ENCODE measurements at places on chromosomes 1 and 21.

GRCh38 chr1:177384461-177384860, 213.7 kb downstream of the BRINP2 start:
- no peak for DNase-seq

DNA sequence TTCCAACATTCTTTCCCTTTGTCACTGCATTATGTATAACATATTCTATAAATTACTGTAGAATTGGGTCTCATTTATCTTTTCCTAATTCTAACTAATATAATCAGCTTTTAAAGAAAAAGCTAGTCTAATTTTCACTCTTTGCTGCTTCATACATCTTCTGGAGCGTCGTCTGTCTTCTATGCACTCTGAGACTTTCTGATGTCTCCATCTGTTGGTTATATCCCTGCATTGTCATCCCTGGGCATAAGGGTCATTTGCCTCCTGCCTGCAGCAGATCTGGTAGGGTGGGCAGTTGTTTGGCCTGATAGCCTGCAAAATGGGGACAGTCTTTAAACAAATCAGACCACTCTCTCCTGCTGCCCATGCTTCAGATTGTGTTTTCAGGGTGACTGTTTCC, 40.8 kb upstream of the DYNLT5 start:
- no peak for DNase-seq

- no peak for DNase-seq
Measured at GRCh38 chr21:36436829-36437744, 42.8 kb downstream of the CLDN14 start.

- no peak for DNase-seq
Measured at GRCh38 chr1:210746024-210746731, 387.8 kb downstream of the KCNH1 start.

DNA sequence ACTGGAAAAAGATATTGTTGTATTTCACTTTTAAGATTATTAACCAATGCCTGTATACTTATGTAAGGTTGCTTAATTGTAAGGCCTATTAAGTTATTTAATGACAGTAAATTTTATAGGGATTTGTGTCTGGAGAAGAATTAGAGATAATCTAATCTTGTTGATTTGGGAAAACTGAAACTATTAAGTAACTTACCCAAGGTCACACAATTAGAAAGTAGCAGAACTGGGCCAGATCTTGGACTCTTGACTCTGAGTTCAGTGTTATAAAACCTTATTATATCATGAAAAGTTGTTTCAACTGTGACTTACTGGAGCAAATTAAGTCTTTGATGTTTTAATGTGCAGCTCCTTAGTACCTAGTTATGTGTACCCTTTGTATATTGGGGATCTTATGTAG, 38.5 kb downstream of the CAMTA1 start:
- no peak for DNase-seq

DNA sequence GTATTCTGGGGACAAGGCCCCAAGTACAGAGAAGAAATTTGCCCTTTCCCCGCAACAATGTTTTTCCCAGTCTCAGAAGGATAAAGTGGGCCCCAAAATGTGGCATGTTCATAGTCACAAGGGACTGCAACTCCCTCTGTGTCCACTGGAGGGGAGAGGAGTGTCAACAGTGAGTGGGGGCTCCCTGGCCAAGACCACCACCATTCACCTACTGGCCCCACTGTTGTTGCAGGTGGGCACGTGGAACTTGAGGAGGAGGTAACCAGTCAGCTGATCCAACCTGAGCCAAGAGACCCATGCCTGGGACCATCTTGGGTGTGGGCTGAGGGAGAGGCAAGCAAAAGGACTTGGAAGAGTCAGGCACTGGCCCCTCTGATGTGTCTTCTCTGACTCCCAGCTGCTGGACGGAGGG, 777 bp downstream of the NUDT17 start:
- DNase-seq: peak; percentile 29

- peak; percentile 6 for DNase-seq
Measured at GRCh38 chr1:180168786-180169639, 14.3 kb downstream of the QSOX1 start.

GRCh38 chr1:222233444-222234158, 314.3 kb downstream of the HHIPL2 start:
- no peak for DNase-seq

- DNase-seq: no peak
Measured at GRCh38 chr1:228291906-228292608, 84.2 kb downstream of the OBSCN start.

DNA sequence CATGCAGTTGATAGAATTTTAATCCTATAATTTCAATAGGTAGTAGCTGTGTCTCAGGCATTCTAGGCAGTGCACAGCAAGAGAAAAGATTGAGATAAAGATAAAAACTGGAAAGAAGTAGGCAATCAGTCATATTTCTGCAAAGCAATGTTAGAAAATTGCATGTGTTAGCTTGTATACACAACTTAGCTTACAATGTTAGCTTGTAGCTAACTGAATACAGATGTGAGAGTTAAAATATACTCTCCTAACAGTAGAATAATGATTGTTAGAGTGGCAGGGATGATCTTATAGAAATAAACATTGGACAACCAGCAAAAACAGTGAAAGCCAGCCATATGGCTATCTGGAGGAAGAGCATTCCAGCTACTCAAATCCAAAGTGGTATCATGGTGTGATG, 29.0 kb downstream of the PTPRC start:
- DNase-seq: no peak

GRCh38 chr1:12052008-12052573, 11.0 kb upstream of the TNFRSF8 start:
- DNase-seq: peak; percentile 30

- no peak for DNase-seq
Measured at GRCh38 chr1:23650344-23650990, 41.1 kb upstream of the RPL11 start.

- DNase-seq: no peak
Measured at GRCh38 chr21:30251781-30252180, 31.0 kb downstream of the KRTAP24-1 start.

DNA sequence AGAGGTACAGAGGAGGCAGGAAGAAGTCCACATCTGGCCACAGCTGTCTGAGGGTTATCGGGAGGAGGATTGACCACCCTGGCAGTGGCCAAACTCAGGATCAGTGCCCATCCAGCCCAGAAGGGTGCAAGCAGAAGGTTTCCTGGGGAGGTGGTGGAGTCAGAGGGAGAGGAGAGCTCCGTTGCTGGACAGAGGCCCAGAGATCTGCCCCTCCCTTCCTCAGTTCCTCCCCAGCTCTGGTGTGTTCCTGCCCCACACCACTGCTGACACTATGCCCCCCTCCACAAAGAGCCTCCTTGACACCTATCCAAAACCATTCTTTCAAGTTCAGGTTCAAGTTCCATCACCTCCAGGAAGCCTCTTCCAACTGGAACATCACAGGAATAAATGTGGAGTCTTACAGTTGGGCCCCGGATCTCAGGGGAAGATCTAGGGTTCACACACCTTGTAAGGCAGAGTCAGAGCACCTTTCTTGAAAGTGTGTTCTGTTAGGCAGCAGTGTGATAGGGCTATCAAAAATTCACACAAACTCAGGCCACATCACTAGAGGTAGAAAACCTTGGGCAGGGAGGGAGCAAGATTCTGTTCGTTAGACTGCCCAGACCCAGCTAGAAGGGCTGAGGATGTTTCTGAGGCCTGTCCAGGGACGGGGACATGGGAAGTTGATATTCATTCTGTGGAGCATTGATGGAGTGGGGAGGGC, 7.4 kb downstream of the LDLRAD1 start:
- no peak for DNase-seq

GRCh38 chr21:35222021-35222420, 172.9 kb upstream of the RUNX1 start:
- DNase-seq: no peak

DNA sequence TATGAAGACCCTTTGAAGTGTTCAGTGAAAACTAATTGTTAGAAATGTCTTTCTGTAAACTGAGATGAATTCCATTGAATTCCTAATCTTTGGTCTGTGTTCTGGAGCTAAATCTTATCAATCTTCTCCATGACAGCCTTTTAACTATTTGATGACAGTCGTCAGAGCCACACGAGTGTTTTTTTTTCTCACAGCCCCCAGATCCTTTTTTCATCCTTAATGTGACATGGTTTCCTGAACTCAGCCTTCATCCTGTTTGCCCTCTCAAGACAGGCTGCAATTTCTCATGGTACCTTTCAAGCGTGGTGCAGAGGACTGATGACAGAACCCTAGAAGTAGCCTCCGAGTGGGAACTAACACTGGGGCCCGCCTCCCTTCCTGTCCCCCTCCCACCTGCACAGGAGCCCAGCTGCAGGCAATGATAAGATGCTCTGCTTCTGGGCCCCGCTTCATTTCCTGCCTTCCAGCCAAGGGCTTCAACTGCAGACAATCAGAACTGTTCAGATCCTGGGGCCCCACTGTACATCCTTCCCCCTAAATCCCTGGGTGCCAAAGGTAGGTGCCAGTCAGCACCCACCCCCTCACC, 114.6 kb upstream of the VAV3 start:
- peak; percentile 48 for DNase-seq

DNA sequence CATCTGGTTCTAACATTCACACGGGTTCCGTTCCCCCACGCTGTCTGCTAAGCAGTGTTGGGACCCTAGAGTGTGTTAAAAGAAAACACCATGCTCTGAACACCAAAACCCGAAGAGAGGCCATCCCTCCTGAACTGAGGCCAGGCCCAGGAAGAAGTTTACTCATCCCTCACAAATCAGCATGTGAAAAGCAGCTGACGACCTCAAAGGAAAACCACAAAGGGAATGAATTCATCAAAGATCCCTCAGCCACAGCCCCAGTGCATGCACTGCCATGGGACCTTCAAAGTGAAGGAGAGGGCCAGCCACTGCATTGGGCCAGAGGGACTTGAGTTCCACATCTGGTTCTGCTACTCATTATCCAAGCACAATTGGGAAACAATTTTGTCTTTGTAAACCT, 7.0 kb upstream of the PSEN2 start:
- DNase-seq: no peak

- DNase-seq: no peak
Measured at GRCh38 chr1:186894415-186894814, 65.7 kb downstream of the PLA2G4A start.

DNA sequence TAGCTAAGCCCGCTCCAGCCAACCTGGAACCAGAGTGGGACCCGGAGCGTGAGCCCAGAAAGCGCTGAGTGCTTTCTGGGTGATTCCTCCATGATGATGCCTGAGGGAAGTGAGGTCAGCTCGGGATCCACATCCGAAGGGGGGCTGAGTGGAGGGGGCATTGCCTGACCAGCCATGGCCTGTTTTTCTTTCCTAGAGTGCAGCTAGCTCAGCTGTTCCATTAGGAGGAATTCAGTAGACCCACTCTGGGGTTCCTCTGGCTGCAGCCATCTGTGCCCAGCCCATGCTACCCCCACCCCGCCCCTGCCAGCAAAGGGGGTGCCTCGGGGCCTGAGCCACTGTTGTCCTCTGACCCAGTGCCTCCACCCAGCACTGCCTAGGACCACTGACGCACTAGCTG, 9.6 kb upstream of the SLC25A34 start:
- DNase-seq: no peak

DNA sequence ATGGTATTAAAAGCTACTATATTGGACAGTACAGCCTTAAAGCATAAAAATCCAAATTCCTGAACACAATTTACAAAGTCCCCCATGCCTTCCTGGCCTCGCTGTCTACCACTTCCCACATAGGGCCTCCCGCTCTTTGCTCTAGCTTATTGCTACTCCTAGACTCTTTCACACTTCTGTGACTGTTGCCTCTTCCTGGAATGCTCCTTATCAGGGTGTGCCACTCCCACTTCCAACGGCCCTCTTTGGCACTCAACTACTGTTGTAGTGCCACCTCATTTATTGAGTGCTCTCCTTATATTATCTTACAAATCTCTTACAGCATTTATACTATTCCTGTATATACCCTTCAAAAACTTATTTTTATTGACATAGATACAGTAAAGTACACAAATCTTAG, 4.8 kb downstream of the SARS1 start:
- DNase-seq: no peak

- no peak for DNase-seq
Measured at GRCh38 chr1:76625886-76626678, 241.2 kb upstream of the ST6GALNAC5 start.

DNA sequence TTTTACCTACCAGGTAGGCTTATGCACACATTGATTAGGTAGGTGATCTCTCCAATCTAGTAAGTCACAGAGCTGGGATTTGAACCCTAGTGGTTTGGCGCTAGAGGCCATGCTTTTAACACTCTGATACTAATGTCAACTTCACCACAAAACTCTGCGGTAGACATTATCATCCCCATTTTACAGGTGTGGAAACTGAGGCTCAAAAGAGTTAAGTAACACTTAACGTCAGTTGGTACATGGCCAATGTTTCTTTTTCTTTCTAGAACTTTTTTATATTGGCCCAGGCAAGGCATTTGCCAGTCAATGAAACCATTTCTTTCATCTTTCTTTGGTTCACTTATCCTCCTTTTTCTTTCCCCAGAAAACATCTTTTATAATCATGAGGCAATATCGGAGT, 95.9 kb upstream of the KIF26B start:
- DNase-seq: no peak

DNA sequence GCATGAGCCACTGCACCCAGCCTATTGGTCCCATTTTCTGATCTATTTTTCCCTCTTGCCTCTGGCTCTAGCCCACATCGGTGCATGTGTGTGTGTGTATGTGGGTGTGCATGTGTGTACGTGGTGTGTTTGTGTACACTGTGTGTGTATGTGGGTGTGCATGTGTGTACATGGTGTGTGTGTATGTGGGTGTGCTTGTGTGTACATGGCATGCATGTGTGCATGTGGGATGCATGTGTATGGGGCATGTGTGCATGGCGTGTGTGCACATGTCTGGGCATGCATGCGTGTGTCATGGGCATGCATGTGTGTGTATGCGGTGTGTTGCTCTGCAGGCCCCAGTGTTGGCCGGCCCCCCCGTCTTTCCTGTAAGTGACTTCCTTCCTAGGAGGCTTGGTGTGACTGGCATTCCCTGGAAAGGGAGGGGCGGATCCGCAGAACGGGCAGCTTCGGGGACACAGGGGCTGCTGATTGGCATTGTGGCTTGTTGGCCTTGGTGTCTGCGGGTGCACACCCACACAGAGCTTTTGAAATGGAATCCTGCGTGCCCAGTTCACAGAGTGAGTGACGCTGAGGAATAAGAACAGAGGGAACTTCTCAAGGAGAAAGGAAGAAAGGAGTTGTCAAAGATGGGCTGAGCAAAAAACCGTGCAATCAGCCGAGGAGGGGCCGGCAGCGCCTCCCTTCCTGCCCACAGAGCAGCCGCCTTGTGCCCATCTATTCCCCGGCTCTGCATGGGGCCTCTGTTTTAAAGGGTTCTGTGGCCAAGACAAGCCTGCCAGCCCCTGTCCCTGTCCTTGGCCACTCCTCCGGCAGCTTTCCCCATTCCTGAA, 8.0 kb downstream of the PDXK start:
- no peak for DNase-seq

All from CD4-positive, alpha-beta T cell treated with Interleukin-15 for 4 hours (primary cell).